ENCODE measurements at places on chromosomes 13 and 19. TPM values are rescaled to one million over a fixed set of nuclear protein-coding genes. Genes with fewer than 3 reads are reported as not detected.

VN1R4 gene
- not detected for total RNA-seq

IRGC gene
- not detected for total RNA-seq

DNA sequence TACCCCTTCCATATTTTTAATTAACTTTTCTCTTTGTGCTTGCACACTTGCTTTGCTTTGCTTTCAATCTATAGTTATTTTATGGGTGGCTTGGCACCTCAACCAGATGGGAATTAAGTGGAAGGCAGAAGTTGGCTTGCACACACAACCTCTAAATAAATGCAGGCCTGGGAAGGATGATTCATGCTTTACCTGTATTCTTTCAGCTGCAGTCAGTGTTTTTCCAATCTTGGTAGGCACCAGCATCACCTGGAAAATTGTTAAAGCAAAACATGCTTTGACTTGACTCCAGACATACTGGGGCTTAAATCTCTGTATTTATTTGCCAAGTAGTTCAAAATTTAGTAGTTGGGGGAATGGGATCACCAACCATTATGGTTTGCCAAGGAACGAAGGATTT lies 543.0 kb downstream of the GPC6 start:
- no peak for DNase-seq

DNA sequence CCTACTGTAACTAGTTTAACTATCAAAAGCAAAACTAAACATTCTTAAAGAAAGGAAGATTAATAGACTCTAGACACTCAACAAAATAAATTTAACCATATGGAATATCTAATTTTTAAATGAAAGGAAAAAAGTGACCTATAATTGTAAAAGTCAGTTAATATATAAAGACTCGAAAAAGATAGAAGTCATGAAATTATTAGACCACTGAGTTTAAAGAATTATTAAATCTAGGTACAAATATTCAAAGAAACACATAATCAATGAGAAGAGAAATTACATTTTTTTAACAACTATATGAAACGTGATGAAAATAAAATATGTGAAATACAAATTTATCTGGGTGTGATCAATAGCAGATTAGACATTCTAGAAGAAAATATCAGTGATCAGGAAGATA lies 706.8 kb upstream of the PCDH20 start:
- DNase-seq = no peak
